ENCODE measurements at places on chromosomes 5 and 9. TPM values are rescaled to one million over a fixed set of nuclear protein-coding genes. Genes with fewer than 3 reads are reported as not detected.

The RMRP gene
- total RNA-seq, result 1,650 TPM

The ADRA1B gene
- total RNA-seq, result 3.4 TPM

The CNTLN gene
- total RNA-seq, result 13.0 TPM

The PCDHGA12 gene
- total RNA-seq, result 5.3 TPM

The WDR31 gene
- total RNA-seq, result 2.1 TPM

The BRINP1 gene
- total RNA-seq, result not detected

The LYSMD3 gene
- total RNA-seq, result 23.2 TPM

The GOLM1 gene
- total RNA-seq, result 8.3 TPM

The OR1Q1 gene
- not detected for total RNA-seq

The CDK7 gene
- total RNA-seq, result 19.5 TPM

The ACOT12 gene
- total RNA-seq, result not detected

The ARL10 gene
- 23.3 TPM for total RNA-seq

The SLC46A2 gene
- not detected for total RNA-seq

The GFPT2 gene
- total RNA-seq, result 29.9 TPM

The ZNF483 gene
- total RNA-seq, result 15.7 TPM

The GBGT1 gene
- 11.3 TPM for total RNA-seq

The MRRF gene
- total RNA-seq, result 30.3 TPM

The TTC23L gene
- total RNA-seq, result not detected

The UNC13B gene
- 29.6 TPM for total RNA-seq

The TERT gene
- total RNA-seq, result not detected

The MYORG gene
- total RNA-seq, result 33.7 TPM

The MEIKIN gene
- not detected for total RNA-seq

The PHYHD1 gene
- total RNA-seq, result 23.7 TPM

The HNRNPAB gene
- total RNA-seq, result 79.9 TPM

The GAPVD1 gene
- 41.7 TPM for total RNA-seq

The IL4 gene
- total RNA-seq, result not detected

The PCDHA10 gene
- total RNA-seq, result 1.5 TPM

The FST gene
- total RNA-seq, result 10.1 TPM

The SLC6A18 gene
- not detected for total RNA-seq

The MLANA gene
- not detected for total RNA-seq

The SCGB3A1 gene
- 78.4 TPM for total RNA-seq

The ANKRD33B gene
- total RNA-seq, result 6.2 TPM

The EIF4EBP3 gene
- total RNA-seq, result 14.2 TPM

The SLC44A1 gene
- total RNA-seq, result 49.1 TPM

The LIX1 gene
- total RNA-seq, result 0.67 TPM

The IL13 gene
- not detected for total RNA-seq

The FREM1 gene
- 0.59 TPM for total RNA-seq

The NELFB gene
- 58.8 TPM for total RNA-seq

The REEP2 gene
- total RNA-seq, result 20.5 TPM

The GSN gene
- total RNA-seq, result 2,956 TPM

The NR3C1 gene
- 75.3 TPM for total RNA-seq

The ZNF474 gene
- 0.52 TPM for total RNA-seq

The TAL2 gene
- total RNA-seq, result not detected

The MCTP1 gene
- 57.6 TPM for total RNA-seq

The ARID3C gene
- not detected for total RNA-seq

The SERF1A gene
- 21.5 TPM for total RNA-seq

The C9orf153 gene
- total RNA-seq, result 0.54 TPM

The C5orf58 gene
- not detected for total RNA-seq

The SVEP1 gene
- total RNA-seq, result 70.4 TPM

The PCDHGA11 gene
- total RNA-seq, result 3.7 TPM

The JADE2 gene
- 46.0 TPM for total RNA-seq

The KLF9 gene
- total RNA-seq, result 117 TPM

The LTC4S gene
- total RNA-seq, result not detected

The ZBED3 gene
- total RNA-seq, result 3.2 TPM

The CCDC180 gene
- 0.12 TPM for total RNA-seq

The FBP2 gene
- not detected for total RNA-seq

The PCDHAC2 gene
- 12.3 TPM for total RNA-seq
